Hepatocyte (in vitro differentiated cells): ENCODE measurements at places on chromosomes 7 and 10. TPM values are rescaled to one million over a fixed set of nuclear protein-coding genes. Genes with fewer than 3 reads are reported as not detected.
A peak's percentile ranks its signal among the peaks of the same experiment; 100 is the strongest.

DNA sequence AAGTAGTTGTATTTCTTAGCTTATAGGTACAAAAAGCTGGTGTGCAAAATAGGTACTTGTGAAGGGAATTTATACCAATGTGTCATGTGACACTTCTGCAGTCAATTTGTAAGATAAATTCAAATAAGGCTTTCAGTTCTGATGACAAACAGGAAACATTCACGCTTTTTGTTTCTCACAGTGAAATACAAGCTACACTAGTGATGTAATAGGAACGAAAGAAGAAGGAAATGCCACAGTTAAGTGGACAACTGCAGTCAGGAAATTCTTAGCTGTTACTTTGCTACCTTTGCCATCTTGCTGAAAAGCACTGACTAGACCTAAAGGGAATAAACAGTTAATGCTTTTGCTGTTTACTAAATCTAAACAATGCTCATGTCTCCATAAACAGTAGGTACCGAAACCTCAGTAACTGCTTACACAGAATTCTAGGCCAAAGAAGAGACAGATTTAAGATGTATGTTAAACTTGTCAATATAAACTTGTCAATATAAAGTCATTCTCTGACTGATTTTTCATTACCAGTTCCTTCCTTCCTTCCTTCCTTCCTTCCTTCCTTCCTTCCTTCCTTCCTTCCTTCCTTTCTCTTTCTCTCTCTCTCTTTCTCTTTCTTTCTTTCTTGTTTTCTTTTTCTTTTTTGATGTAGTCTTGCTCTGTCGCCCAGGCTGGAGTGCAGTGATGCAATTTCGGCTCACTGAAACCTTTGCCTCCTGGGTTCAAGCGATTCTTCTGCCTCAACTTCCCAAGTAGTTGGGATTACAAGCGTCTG is 10.1 kb downstream of the OTUD1 start:
- no peak for DNase-seq

PRRT4 gene
- 1.2 and 2.2 TPM in 2 replicates for total RNA-seq

DNA sequence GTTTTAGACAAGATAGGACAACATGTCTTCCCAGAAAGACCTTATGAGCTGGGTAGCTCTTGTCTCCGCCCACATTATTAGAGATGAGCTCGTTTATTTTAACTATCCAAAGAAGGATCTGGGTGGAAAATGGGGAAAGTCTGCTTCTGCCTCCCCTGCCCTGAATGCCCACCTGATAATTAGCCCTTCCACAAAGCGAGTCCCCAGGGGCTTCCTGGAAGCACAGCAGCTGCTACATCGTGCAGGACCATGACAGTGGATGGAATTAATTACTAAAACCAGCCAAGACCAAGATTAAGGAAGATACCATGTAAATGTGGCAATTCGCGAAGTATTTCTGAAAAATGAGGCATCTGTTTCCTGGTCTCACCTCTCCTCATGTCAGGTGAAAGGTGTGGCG is 374.4 kb downstream of the PAXIP1 start:
- no peak for DNase-seq

PRKG1 gene
- total RNA-seq = 8.1 and 12.3 TPM in 2 replicates

GRCh38 chr7:74164985-74165456 is 9.1 kb upstream of the EIF4H start:
- DNase-seq = no peak

DNA sequence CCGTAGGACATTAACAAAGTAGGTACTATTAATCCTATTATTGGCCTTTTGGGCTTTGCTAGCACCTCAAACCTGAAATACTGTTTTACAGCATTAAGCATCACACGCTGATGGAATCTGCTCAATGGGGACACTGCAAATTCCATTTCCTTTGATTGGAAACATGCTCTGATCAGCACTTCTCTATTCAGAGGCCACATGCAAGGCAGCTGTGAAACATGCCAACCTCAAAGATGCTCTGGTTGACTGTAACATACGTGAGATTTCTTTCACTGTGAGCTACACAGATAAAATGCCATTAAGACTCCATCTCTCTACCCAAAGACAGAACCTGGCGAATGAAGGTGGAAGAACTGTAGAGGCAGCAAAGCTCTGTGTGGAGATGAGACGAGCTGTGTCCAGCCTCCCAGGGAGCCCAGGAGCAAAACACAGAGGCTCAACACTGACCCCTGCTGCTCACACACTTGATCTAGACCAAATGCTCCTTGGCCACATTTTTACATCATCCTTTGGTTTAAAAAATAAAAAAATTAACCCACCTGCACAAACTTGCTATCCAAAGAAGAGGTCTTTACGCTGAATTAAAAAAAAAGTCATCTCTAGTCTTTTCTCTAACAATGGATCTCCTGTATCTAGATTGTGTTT is 8.0 kb downstream of the RSU1 start:
- DNase-seq = peak; percentile 49

DNA sequence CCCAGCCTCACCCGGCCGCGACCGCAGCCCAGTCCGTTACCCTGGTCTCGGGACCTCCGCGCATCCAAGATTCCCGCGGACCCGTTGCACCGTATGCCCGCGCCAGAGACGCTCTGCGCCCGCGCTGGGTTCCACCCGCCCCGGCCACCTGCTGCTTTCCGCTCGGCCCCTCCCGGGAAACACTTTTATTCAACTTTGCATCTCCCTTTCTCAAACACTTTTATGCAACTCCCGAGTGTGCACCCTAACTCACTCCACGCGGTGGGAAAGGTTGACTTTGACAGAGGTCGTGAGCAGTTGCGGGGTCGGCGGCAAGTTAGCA is at the start of gene ODAD2:
Gene ODAD2, minus strand, starts transcription at position 126 of the 322 bp plus-strand sequence. CDS start 3,937 bp downstream, outside the sequence.
- no peak for DNase-seq

CALML5 gene
- not detected in 2 replicates for total RNA-seq

GRCh38 chr7:157676456-157677255 is 339.9 kb downstream of the DNAJB6 start:
- no peak for DNase-seq

DNA sequence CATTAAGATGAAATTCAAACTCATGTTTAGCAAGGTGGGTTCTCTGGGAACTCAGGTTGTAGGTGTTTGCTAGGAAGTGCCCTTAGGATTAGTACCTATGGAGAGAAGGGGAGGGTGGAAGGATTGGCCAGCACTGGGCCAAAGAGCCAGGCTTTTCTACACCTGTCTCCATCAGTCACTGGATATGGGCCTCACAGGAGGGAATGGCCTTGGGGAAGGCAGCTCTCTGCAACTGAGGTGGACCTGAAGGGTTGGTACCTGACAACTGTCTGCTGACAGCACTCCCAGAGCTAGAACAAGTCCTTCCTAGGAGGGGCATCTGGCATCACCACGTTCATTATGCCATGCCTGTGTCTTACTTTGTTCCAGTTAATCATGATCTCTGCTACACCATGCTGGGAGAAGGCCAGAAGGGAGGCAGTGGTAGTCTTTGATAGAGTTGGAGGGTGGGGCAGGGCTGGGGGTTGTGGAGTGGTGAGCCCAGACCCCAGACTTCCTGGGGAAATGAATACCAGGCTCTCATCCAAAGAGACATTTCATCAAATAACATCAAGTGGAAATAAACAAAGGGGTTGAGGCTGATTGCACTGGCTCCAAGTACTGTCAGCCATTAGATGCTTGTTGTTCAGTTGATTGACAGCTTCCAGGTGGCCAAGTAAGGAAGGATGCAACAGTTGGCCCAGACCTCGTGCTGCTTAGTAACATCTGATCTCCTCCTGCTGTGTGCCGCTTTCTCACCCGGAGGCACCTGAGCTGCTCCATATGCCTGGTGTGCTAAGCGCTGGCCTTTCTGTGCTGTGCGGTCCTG is 70.6 kb upstream of the PIK3CG start:
- no peak for DNase-seq

GRCh38 chr10:44370731-44371248 is 14.1 kb downstream of the CXCL12 start:
- no peak for DNase-seq

DNA sequence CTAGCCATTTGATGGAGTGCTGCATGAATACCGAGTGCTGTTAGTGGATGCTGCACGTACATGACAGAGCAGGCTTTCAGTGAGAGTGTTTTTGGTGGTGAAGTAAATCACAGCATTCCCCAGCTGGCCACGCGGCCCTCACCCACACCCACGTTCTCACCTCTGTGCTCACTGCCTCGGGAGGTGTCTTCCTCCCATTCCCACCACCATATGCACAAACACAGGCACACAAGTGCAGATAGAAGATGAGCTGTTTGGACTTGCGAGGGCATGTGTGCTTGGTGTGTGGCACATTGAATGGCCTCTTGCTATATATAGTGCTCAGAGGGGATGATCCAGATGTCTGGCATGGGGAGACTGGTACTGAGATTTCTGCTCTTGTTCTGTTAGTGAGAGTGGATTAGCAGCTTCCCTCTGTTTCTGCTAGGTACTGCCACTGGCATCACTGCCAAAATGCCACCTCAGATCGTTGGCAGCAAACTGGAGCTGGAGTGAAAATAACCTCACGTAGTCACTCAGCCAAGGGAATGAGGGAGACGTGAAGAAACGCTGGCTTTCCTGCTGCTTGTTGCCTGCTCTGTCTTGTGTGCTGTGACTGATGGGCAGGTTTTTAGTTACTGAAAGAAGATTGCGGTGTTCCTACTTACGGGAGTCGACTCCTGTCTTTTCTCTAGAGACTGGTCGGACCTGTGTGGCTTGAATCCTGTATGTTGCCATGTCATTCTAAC is 19.1 kb downstream of the DNAJB6 start:
- no peak for DNase-seq

DNA sequence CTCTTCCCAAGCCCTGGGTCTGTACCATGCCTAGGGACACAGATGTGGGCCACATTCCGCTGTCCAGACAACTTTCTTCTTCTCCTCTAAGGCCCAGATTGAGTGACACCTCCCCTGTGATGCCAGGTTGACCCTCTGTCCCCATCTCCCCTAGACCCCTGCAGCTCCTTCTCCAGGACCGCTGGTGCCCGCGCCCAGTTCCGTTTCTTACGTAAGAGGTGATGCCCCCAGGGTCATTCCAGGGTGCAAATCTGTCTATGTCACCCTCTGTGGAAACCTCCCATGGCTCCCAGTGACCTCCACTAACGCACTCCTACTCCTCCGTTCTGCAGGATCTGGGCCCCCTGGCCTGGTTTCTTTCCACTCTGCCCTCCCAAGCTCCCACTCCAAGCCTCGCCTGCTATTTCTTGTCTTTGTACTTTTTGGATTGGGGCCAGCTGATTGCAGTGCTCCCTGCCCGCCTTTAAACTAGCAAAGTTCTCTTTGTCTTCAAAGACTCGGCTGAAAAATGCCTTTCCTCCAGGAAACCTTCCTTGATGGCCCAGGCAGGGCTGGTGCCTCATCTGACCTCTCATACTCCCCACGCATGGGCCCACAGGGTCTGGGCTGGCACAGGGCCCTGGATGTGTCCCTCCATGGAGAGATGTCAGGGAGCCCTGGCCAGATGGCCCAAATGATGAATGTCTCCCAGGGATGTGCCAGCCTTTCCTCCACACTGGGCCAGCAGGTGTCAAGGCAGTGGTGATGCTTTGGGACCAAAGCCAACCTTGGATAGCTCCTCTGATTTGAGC is 21.3 kb upstream of the ELN start:
- peak; percentile 49 for DNase-seq

GRCh38 chr10:114779803-114780576 is 41.6 kb upstream of the FHIP2A start:
- DNase-seq = peak; percentile 27

SPDYE18 gene
- not detected in 2 replicates for total RNA-seq

LRRN3 gene
- total RNA-seq = 6.8 and 8.1 TPM in 2 replicates

OR2A1 gene
- total RNA-seq = 0.32 TPM in 1 of 2 replicates, not detected in the other

DNA sequence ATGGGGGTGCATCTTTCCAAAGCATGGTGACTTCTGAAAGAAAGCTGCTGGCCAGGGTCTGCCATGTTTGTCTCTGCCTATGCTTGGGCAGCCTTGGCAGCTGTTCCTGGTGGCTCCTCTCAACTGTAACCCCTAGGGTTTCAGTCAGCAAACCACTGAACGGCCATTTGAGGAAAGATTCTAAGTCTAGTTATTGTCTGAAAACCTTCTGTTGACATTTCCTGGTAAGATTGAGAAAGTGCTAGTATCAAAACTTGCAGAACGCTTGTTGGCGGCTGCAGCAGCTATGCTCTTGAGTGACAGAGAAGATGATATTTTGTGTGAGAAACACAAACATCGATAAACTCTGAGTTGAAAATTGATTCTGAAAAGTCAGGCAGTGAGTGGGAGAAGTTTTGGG is 523.1 kb downstream of the LRMDA start:
- DNase-seq = no peak

- DNase-seq = no peak
Observed at GRCh38 chr7:135959646-135960363, 17.4 kb downstream of the MTPN start.

DNA sequence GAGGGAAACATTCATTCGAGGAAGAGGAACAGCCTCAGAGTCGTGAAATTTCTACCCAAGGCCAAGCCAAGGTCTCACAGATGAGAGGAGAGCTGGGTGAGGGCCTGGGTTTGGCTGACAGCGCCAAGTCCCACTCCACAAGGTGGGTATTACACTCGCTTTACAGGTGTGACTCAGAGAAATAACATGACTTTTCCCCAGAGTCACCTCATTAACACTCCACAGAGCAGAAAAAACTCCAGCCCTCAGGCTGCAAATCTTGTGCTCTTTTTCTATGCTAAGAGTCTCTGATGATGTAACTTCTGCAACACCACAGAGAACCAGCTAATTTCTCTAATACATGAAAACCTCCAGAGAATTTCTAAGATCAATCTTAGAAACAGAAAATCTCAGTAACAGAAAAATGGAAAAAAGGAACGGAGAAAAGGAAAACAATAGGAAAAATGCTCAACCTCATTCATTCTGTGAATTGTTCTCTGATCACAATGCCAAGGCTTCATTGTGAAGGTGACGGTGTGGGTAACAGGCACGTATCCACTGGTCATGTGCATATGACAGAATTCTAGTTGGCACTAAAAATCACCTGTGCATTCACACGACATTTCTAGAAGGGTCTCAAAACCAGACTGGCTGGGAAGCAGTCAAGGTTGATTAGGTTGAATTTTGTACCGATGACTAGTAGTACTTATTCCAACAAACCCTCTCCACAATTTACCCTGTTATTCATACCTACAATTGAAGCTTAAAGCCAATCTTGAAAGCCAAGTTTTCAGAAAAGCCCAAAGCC is 20.3 kb downstream of the YWHAG start:
- no peak for DNase-seq

ZNF804B gene
- total RNA-seq = 0.08 TPM in 1 of 2 replicates, not detected in the other

GRCh38 chr10:4812046-4812445 is 14.0 kb upstream of the AKR1E2 start:
- no peak for DNase-seq

FAM24B gene
- total RNA-seq = not detected in 2 replicates

MMRN2 gene
- total RNA-seq = 1.9 and 4.9 TPM in 2 replicates

DNA sequence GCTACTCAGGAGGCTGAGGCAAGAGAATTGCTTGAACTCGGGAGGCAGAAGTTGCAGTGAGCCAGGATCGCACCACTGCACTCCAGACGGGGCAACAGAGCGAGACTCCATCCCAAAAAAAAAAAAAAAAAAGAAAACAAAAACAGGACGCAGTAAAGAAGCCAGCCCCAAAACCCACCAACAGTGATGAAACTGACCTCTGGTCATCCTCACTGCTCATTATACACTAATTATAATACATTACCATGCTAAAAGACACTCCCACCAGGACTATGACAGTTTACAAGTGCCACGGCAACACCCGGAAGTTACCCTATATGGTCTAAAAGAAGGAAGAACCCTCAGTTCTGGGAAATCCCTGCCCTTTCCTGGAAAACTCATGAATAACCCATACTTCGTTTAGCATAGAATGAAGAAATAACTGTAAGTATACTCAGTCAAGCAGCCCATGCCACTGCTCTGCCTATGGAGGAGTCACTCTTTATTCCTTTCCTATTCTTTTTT is 40.0 kb upstream of the EIF4H start:
- no peak for DNase-seq
